ENCODE measurements at places on chromosomes 3 and 15.

DNA sequence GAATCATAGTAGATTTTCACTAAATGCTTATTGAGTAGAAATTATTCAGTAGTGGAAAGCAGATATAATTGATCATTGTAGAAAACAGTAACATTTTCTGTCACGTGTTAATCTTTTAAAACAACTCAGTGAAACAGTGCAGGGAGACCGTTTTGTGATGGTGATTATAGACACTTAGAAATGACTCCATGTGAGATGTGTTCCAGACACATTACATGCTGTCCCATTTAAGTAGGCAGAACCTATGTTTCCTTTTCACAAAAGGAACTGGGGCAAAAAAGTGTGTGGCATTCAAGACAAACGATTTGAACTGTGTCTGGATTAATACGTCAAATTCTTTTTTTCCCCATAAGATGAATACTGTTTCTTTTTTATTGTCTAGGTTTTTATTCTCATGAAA lies 126.5 kb downstream of the TCF12 start:
- DNase-seq, result no peak

GRCh38 chr3:37766797-37767776 lies 94.6 kb upstream of the CTDSPL start:
- DNase-seq, result no peak

DNA sequence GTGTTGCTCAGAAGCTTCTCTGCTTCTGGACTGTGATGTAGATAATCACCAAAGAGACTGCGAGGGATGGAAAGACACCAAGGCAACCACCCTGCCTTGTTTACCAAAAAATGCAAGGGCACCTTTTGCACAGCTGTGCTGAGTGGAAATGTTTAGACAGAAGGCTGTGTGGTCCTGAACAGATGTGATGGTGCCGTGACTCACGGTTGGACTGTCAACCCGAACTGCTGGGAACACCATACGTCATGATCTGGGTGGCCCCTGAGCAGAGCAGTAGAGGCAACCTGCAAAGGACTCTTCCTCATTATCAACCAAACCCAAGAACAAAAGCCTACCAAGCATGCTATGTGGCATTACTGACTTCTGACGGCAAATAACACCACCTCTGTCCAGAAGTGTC lies 61.3 kb upstream of the LPP start:
- no peak for DNase-seq

- no peak for DNase-seq
Measured at GRCh38 chr15:58510715-58511598, 79.2 kb downstream of the LIPC start.

DNA sequence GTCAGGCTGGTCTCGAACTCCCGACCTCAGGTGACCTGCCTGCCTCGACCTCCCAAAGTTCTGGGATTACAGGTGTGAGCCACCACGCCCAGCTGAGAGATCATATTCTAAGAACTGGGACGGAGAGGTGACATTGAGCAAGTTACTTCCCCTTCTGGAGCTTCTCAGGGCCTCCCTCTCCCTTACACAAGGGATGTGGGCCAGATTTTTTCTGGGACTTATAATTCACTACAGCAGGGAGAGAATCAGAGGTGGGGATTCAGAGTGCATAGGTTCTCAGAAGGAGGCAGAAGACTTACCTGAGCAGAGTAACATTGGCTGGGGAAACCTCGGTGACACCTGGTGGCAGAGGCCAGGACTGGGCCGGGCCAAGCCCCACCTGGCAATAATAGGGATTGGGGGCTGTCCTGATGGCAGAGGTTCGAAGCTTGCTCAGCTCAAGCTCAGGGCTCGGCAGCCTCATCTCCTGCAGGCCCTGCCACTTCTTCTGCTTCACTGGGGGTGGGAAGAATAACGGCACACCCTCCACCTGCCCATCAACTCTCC lies 6.8 kb downstream of the LTK start:
- DNase-seq, result no peak

DNA sequence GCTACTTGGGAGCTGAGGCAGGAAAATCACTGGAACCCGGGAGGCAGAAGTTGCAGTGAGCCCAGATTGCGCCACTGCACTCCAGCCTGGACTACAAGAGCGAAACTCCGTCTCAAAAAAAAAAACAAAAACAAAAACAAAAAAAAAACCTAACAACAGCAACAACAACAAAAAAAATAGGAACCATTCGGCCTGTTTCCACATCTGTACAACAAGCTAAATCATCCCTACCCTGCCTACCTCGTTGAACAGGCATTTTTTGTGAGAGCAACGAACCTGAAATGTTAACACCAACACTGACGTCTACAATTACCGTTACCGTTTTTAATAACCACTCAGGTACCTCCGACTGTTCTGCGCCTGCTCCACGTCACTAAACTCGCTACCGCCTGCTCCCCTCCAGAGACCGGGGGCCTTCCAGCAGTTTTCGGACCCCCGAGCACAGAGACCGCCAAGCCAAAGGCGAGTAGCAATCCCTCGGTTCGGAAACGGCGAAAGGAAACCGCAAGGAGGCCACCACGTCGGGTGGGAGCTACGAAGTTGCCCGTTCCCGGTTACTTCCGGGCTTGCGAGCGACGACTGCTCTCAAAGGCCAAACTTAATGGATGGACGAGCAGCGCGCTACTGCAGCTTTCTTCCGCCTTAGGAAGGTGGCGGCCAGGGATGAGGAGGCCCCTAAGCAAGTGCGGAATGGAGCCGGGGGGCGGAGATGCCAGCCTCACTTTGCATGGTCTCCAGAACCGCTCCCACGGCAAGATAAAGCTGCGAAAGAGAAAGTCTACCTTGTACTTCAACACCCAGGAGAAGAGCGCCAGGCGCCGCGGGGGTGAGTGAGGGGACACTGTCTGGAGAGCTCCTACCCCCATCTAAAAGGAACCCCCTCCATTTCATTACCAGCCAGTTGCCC lies at the start of the genes PIGB and PIGBOS1:
Gene PIGB, plus strand, starts transcription at position 635 of the 907 bp plus-strand sequence. Its CDS starts 29 bp downstream, at position 664.
Gene PIGBOS1, minus strand, starts transcription at position 536 of the 907 bp plus-strand sequence. CDS start 1,331 bp downstream, outside the sequence.
- DNase-seq, result peak; percentile 80

GRCh38 chr3:56837196-56837955 lies 35.6 kb upstream of the ARHGEF3 start:
- DNase-seq, result no peak

- DNase-seq, result no peak
Measured at GRCh38 chr3:21163956-21164355, 587.1 kb downstream of the ZNF385D start.

- DNase-seq, result no peak
Measured at GRCh38 chr15:63494408-63494807, 10.0 kb upstream of the USP3 start.

DNA sequence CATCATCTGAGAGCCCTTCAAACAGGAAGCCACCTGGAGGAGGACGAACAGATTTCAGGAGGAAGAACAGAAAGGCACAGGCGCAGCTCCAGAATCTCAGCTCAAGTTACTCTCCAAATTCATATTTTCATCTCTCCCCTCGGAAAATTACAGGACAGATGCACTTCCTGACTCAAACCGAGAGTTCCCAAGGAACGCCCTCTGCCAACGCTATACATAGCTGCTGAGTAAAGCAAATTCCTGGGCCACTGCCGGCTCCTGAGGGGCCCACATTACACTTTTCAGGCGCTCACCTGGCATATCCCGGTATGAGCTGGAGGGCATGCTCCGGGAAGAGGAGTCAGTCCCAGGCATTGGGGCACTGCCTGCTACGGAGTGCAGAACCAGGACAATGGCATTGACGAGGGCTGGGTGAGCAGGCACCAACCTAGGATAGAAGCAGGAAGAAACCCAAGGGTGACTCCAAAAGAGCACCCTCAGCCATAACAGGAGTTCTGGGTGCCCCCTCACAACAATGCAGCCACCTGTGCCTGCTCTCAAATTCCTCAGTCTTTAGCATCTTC lies 11.2 kb downstream of the UBL7 start:
- no peak for DNase-seq
